Activated CD4-positive, alpha-beta T cell treated with anti-CD3 and anti-CD28 coated beads, Interleukin-2, amount 50 U/mL, for 24 hours (primary cell): ENCODE measurements at places on chromosomes 6 and 20.

- DNase-seq: no peak
Observed at GRCh38 chr6:104705916-104706442, 153.7 kb downstream of the HACE1 start.

DNA sequence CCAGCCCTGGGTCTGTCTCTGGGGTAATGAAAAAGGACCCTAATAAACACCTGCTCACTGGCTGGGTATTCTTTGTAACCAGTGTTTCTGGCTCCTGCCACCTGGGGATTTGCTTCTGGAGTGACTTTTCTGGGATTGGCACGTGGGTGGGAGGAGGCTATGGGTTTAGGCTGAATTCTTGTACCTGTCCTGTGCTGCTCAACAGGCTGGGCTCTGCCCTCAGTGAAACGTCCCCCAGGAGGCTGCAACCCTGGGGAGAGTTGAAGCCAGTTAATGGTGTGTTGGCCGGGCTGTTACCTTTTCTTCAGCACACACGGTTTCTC lies 6.8 kb downstream of the NPBWR2 start:
- DNase-seq: no peak

DNA sequence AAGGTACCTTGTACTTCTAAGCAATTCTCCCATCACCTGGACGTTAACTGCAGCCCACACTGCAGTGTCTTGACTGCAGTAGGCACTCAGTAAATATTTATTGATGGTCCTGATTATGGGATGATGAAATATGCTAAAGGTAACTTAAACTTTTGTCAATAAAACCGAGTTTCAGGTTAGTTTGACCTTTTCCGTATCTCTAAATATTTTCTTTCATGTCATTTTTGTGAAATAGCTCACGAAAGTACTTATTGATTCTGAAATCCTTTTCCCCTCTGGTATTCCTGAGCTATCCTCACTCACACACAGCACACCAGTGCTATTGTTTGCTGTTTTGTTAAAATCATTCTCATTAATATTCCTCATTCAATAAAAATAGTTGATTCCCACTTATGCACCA lies 149.4 kb upstream of the ESR1 start:
- DNase-seq: no peak

DNA sequence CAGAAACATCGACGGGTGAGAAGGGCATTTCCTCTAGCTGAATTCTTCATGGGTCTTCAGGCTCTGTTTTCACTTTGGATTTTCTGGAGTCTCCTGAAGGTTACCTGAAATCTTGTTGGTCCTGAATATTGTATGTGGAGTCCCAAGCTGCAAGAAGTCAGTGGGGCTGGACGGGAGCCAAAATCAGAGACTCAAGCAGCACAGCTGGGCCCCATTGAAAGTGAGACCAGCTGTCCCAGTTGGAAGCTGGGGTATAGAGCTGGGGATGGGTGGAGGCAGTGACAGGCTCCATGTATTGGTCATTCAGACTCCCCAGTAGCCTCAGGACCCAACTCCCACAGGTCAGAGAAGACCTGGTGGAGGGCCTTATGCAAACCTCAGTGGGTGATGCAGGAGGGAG lies 111.3 kb upstream of the MLN start:
- DNase-seq: no peak

DNA sequence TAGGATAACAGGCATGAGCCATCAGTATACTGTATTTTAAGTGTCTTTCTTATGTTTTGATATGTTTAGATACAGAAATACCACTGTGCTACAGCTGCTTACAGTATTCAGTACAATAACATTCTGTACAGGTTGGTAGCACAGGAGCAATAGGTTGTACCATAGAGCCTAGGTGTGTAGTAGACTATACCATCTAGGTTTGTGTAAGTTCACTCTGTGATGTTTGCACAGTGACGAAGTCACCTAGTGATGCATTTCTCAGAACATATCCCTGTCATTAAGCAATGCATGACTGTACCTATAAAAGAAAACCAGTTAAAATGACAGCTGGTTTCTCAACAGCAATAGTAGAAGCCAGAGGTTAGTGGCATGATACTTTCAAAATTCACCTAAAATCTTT lies 3.0 kb upstream of the ZBTB24 start:
- no peak for DNase-seq

DNA sequence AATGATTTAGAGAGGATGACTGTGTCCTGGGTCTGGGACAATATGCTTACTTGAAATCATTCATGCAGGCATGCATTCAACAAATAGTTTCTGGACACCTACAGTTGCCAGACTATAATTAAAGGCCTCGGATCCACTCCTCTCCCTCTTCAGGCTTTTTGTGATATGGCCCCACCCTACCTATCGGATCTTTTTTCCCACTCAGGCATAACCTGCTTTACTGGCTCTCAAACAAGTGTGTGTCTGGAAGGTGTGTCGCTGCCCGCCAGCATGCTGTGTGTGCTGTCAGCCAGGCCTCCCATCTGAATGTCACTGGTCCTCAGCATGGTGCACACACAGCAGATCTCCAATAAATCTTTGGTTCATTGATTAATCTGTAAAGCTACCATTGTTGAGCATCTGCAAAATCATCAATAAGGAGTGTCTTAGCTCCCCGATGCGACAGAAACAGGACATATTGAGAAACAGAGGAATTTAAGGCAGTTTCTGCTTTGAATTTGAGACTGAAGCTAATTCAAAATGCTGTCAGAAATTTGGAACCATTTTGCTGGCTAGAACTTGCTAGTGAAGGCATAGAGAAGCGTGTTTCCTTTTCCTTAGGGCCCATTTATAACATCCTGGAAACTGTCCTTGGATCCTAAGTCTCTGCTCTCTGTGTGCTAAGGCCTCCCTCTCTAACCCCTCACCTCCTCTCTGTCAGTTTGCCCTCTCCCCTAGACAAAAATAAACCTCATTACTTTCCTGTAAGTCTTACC lies 23.5 kb upstream of the CCN6 start:
- DNase-seq: no peak
